ENCODE measurements at places on chromosomes 16 and 17.

- no peak for DNase-seq
Observed at GRCh38 chr16:50079397-50080140, 13.8 kb downstream of the HEATR3 start.

- DNase-seq = no peak
Observed at GRCh38 chr17:64661726-64661975, 456 bp downstream of the SMURF2 start.

- DNase-seq = no peak
Observed at GRCh38 chr17:5131146-5131715, 15.4 kb downstream of the USP6 start.

DNA sequence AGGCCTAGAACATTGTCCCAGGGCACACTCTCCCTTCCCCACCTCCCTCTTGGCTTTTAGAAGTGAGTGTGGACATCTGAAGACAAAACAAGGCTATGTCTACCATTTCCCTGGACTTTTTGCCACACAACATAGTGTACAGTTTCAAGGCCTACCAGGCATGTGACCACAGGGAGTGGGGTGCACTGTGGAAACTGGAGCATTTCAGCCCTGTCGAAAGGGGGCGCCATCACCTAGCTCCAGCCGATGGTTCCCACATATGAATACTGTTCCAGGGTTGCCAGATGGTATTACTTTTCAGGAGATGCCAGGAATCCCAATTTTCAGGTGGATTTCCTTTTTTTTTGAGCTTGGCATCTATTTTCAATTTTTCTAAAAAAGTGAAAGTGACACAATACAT is 140.7 kb downstream of the KATNIP start:
- DNase-seq = peak; percentile 35

DNA sequence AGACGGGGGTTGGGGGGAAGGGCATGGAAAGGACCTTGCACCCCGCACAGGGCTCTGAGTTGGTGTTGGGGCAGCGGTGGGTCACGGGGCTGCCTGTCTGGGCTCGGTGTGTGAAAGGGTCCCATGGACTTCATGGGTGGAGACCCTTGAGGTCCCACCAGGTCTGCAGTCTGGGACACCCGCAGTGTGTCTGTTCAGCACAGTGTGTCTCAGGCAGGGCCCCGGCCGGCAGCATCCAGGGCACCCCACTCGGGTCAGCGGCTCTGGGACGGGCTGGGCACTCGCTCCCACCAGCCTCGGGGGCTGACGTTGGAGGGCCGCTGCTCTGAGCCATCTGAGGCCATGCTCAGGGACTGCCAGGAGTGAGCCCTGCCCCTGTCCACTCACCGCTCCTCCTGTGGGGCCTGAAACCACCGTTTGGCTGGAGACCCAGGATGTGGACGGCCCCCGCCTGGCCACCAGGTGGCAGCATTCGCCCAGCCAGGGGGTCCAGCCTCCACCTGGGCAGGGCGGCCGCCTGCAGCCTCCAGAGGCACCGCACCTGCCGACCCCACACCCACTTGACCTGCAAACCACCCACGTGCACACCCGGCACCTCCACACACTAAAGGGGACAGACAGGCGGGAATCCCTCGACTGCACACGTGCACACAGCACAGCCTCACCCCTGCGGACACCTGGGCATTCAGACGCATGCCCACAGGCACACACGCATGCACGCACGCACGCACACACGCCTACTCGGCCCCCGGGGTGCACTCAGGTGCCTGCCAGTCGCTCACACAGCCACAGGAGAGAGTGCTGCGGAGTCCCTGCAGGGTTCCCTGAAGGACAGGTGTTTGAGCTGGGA is 10.1 kb upstream of the ZFPM1 start:
- peak; percentile 81 for DNase-seq

DNA sequence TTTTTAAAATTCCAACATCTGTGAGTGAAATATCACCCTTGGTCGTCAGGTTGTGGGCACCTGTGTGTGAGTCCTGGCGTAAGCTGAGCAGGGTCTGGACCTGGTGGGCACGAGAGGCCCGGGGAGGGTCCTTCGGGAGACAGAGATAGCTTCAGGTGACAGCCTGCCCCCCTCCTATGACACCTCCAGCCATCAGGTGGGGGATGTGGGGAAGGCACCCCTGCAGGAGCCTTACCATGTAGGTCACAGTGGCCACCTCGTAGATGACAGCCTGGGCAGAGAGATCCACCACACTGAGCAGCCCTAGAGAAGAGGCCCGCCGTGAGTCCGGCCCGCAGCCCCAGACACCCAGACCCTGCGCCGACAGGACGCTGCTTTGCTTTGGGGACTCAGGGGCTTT is 11.2 kb downstream of the SLC47A2 start:
- DNase-seq = no peak

GRCh38 chr17:81998212-81998611 is 20.8 kb downstream of the ASPSCR1 start:
- DNase-seq = no peak

- no peak for DNase-seq
Observed at GRCh38 chr17:3485481-3486068, 9.8 kb downstream of the ASPA start.

GRCh38 chr17:37671028-37671823 is 28.0 kb upstream of the DDX52 start:
- no peak for DNase-seq

DNA sequence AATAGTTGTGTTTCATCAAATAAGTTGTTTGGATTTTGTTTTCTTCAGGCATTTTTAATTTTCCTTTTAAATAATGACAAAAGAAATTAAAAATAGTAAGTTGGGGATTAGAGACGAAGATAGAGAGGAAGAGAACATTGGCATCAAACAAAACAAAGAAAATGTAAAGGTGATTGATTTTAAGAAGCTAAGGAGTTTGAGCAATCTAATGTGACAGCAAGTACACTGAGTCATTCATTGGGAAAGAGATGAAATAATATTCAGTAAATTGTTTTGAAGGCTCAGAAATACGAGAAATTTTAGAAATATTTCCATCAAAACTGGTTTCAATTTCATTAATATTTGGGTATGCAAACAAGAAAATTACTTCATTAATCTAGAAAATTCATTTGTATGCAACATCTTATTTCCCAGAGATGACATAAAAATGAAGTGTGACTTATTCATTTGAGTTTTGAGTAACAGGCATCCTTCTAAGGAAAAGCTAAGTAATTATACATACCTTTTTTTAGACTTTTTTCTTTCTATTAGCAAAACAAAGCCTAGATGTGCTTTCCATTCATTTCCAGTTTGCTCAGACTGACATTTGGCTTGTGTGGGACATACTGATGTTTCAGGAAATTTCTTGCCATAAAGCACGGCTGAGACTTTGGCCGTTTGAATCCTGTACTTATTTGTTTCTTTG is 66.7 kb downstream of the COX10 start:
- DNase-seq = no peak

DNA sequence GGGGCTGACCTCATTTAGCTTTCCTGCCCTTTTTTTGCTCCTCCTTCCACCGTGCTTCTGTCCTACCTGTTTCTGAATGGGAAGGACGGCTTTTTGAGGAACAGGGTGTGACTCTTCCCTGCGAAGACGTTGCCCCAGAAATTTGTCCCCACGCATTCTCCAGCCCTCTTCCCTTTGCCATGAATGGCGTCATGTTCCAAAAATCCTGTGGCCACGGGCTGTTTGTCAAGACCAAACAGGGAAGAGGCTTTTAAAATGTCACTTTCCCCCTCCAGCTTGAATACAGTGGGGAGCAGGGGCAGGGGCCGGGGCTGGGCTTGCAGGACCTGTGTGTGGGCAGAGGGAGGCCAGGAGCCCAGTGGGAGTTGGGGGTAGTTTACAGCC is 13.9 kb downstream of the MPRIP start:
- DNase-seq = no peak

DNA sequence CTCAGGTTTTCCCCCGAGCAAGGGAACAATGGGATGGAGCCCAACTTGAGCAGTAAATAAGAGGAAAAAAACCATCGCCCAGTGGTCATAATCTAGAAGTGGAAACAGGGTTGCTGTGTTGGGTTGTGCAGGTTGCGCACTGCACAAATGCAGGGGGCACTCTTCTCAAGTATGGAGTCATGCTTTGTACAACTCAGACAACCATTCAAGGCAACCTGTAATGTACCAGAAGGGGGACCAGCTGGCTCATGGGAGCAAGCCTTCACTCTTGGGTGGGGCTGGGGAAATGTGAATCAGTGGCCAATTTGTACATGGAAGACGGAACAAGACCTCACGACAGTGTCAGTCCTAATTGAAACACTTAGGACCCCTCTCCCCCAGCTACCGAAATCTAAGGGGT is 23.9 kb upstream of the LITAF start:
- no peak for DNase-seq

GRCh38 chr17:5003214-5003867 is 5.6 kb downstream of the KIF1C start:
- DNase-seq = no peak

DNA sequence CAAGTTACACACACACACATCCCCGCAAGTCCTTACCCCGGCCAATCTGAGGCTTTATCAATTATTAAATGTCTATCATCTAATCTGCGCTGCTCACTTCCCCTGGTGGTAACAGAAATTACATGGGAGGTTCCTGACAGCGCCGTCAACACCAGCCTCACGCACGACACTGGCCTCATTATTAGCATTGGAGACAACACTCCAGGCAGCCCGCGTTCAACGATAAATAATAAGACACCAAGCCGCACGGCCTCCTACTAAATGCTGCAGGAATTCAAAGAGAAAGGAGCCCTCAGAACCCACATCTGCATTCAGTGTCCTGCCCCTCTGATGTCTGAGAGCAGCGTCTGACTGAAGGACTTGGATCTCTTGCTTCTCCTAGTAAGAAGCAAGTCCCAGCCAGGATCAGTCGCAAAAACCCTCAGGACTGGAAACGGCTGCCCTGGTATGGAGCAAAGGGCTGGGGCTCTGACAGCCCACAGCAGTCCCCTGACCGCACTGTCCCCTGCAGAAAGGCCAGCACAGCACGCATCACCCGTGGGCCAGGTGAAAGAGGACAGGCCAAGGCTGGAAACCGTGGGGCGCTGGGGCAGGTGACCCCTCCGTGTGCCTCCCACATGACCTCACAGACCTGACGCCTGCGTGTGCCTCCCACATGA is 7.6 kb upstream of the RPH3AL start:
- no peak for DNase-seq

- DNase-seq = no peak
Observed at GRCh38 chr16:88705076-88705684, 1.0 kb downstream of the RNF166 start.

GRCh38 chr17:70288540-70289290 is 119.4 kb downstream of the KCNJ2 start:
- no peak for DNase-seq

DNA sequence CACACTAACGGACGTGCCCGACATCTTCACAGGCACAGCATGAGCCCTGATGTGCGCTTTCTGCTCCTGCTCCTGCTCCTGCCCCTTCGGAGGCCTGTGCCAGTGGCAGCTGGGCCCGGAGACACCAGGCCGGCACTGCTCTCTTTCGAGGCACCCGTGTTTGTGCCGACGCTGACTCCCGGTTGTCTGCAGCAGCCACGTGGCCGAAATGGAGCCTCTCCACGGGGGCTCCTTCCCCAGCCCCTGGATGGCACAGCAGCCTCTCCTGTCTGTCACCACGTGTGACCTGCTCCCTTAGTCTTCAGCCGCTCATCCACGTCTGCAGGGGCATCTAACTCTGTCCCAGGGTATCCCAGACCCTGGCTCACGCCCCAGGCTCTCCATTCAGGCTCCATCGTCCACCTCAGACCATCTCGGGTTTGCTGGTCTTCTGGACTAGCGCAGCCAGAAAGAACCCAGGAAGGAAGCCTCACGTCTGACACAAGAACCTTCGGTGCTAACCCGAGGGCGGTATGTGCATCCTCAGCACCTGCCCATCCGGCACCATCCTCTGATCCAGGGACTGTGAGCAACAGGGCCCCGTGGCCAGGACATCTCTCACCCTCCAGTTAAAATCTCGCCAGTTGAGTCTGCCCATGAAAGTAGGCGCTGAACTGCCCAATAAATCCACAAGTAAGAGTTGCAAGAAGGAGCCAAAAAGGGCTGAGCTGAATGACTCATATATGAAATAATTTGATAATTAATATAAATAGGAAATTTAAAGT is 4.2 kb upstream of the RPH3AL start:
- no peak for DNase-seq

DNA sequence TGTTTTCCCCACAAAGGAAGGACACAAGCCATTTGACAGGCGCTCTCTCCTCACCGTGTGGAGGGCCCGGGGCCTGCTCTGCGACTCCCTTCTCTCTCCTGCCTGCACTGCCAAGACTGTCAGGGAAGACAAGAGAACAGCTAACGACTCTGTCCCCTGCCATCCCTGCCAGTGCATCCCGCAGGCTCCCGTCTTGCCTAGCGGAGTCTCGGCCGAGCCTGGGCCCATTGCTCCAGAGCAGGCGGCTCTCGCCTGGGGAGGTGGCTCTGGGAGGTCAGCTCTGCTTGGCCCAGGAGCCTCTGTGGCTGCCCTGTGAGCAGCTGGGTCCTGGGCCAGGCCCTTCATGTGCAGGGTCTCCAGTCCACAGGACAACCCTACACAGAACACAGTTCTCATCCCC is 53.0 kb downstream of the WNT3 start:
- DNase-seq = no peak

GRCh38 chr16:63066552-63066951 is 1030.3 kb upstream of the CDH8 start:
- DNase-seq = no peak

DNA sequence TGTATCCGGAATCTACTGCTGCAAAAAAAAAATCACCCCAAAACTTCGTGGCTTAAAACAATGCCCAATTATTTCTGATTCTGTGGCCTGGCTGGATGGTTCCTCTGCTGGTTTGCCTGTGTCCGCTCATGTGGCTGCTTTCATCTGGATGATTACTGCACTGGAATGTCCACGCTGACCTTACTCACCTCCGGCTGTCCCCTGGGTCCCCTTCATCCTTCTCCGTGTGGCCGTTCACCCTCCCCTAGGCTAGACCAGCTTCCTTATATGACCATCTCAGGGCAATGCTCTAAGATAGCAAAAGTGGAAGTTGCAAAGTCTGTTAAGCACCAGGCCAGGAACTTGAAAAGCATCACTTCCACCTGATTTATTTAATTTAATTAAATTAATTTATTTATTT is 31.4 kb upstream of the SPNS2 start:
- DNase-seq = no peak

GRCh38 chr16:23667355-23667659 is 11.4 kb upstream of the PLK1 start:
- no peak for DNase-seq

DNA sequence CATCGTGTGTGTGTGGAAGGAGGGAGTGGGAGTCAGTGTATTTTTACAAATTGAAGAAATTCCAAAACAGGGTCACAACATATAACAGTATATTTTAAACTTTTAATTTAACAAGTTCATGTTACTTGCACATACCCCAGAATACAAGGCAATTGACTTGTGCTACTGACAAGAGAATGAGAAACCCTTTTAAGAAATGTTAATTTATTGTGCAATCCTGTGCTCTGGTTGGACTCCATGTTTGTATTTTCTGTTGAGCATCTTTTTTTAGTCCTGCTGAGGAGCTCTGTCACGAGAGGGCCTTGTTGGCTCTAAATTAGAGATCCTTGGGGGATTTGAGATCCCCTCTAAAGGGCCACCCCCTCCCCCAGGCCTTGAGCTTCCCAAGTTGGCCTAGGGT is 1.1 kb upstream of the EMP2 start:
- no peak for DNase-seq

- no peak for DNase-seq
Observed at GRCh38 chr17:77849239-77849638, 109.3 kb upstream of the TNRC6C start.

GRCh38 chr16:28078261-28078660 is 14.7 kb upstream of the GSG1L start:
- DNase-seq = no peak
